ENCODE measurements at places on chromosomes 1 and 21.

- H3K4me1 ChIP-seq = peaks cover 18% of the 10 kb centered on the region
- H3K4me3 ChIP-seq = no peak overlapping the region
- H3K36me3 ChIP-seq = peaks cover 6% of the 10 kb centered on the region
- no peaks in the 10 kb centered on the region for H3K27me3 ChIP-seq
- DNase-seq = no peak
Measured at GRCh38 chr1:185644531-185644930, 89.7 kb upstream of the HMCN1 start.

GRCh38 chr1:229474509-229474908 lies 33.6 kb downstream of the NUP133 start:
- no peaks in the 10 kb centered on the region for H3K27me3 ChIP-seq
- H3K4me3 ChIP-seq = no peak overlapping the region
- no peak for DNase-seq
- no peaks in the 10 kb centered on the region for H3K4me1 ChIP-seq
- H3K27ac ChIP-seq = no peak overlapping the region

GRCh38 chr1:228075801-228076271 lies 6.7 kb upstream of the ARF1 start:
- H3K4me1 ChIP-seq = peaks cover 5% of the 10 kb centered on the region
- no peak overlapping the region for H3K27ac ChIP-seq
- peaks cover 98% of the 10 kb centered on the region for H3K27me3 ChIP-seq
- no peak overlapping the region for H3K4me3 ChIP-seq
- no peaks in the 10 kb centered on the region for H3K36me3 ChIP-seq

DNA sequence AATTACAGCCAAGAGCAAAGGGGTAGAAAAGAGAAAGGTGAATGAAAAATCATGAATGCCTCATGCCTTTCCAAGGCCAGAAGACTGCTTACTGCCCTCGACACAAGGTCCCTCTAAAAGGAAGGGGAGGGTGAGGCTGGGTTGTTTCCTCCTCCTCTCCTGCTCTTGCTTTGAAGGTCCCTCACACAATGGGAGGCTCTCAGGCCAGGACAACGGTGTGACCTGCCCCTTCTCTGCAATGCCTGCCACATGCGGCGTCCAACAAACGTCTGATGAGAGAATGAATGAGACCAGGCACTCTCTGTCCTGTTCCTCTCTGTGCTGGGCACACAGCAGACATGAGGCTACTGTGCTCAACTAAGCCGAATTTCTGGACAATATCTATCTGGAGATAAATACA lies 51.3 kb downstream of the SSBP3 start:
- no peak overlapping the region for H3K27ac ChIP-seq
- H3K27me3 ChIP-seq = no peaks in the 10 kb centered on the region
- H3K4me3 ChIP-seq = no peak overlapping the region
- H3K4me1 ChIP-seq = peaks cover 88% of the 10 kb centered on the region
- no peaks in the 10 kb centered on the region for H3K36me3 ChIP-seq

GRCh38 chr1:116288201-116288598 lies 84.8 kb upstream of the ATP1A1 start:
- no peaks in the 10 kb centered on the region for H3K4me1 ChIP-seq
- H3K4me3 ChIP-seq = no peak overlapping the region
- H3K27ac ChIP-seq = no peak overlapping the region
- DNase-seq = no peak
- no peaks in the 10 kb centered on the region for H3K36me3 ChIP-seq

- H3K27me3 ChIP-seq = no peaks in the 10 kb centered on the region
- H3K36me3 ChIP-seq = no peaks in the 10 kb centered on the region
- H3K4me3 ChIP-seq = no peak overlapping the region
- DNase-seq = no peak
- H3K27ac ChIP-seq = no peak overlapping the region
Measured at GRCh38 chr1:153360592-153361479, 3.2 kb downstream of the S100A9 start.

DNA sequence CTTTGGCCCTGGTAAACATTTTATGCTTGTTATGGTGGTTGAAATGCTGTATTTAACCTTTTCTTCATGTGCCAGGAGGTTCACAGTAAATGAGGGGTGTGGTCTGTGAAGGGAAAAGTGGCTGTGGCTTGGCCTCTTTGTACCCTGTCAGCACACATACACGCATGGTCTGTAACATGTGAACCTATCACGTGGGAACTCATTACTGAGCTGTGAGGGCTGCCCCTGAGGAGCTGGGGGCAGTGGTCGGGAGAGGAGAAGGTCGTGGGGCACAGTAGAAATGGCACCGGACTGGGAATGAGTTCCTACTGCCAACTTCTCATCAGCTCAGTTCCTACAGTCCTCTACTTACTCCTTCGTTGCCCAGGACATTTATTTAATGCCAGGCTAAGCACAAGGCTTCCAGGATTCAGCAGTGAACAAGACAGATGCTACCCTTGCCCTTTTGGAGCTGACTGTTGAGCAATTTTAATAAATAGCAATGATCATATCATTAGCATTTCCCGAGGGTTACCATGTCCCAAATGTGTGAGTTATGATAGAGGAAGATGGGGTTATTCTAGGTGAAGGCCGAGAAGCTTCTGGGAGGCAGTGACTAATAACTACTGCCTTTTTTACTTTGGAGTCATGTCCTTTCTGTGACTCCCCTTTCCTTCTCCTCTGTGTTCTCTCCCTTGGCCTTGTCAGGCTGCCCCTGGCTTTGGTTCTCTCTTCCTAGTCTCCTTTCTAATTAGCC lies 38.8 kb downstream of the DDR2 start:
- H3K4me3 ChIP-seq = no peak overlapping the region
- H3K36me3 ChIP-seq = no peaks in the 10 kb centered on the region
- H3K27ac ChIP-seq = no peak overlapping the region
- H3K27me3 ChIP-seq = no peaks in the 10 kb centered on the region

DNA sequence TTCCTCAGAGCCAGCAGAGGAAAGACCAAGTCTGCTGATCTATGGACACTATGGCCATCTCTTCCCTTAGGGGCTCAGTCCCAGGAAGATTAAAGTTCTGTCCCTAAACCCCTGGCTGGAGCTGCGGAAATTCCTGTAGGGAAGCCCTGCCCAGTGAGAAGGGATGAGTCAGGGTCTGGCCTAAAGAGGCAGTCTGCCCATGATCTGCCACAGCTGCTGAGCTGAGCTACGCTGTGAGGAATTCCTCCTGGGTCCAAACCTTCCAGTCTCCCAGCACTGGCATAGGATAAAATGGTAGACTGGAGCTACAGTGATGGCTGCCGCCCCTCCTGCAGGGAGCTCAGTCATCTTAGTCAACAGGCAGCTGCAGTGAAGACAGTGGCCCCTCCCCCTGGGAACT lies 213.7 kb downstream of the BRINP2 start:
- no peaks in the 10 kb centered on the region for H3K27me3 ChIP-seq
- no peak overlapping the region for H3K4me3 ChIP-seq
- H3K36me3 ChIP-seq = no peaks in the 10 kb centered on the region
- H3K4me1 ChIP-seq = no peaks in the 10 kb centered on the region
- no peak for DNase-seq

GRCh38 chr1:243917863-243918565 lies 68.0 kb upstream of the AKT3 start:
- peaks cover 22% of the 10 kb centered on the region for H3K4me1 ChIP-seq
- no peaks in the 10 kb centered on the region for H3K36me3 ChIP-seq

- no peak overlapping the region for H3K4me3 ChIP-seq
- H3K27me3 ChIP-seq = no peaks in the 10 kb centered on the region
- H3K36me3 ChIP-seq = no peaks in the 10 kb centered on the region
- peaks cover 6% of the 10 kb centered on the region for H3K4me1 ChIP-seq
- no peak for DNase-seq
Measured at GRCh38 chr1:56385314-56385713, 194.0 kb downstream of the PLPP3 start.

DNA sequence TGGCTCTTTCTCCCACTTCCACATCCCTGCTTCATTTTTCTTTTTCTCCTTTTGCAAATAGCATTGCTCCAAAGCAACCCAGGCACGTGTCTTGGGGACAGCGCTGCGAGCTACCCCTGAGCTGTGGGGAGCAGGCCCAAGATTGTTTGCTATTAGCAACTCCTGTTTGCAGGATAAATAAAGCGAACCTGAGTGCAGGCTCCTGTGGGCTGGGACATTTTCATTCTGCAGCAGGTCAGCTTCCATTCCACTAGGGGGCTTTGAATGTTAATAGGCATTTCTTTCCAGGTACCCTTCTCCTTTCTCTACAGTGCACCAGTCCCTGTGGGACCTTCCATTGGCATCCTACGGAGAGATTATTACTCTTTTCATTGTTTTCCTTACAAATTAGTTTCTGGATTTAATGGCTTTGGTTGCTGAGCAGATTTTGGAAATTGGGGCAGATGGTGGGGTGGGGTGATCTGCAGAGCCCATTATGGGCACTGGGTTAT lies 54.0 kb downstream of the OLFML3 start:
- H3K36me3 ChIP-seq = no peaks in the 10 kb centered on the region
- H3K4me1 ChIP-seq = peaks cover 42% of the 10 kb centered on the region
- no peaks in the 10 kb centered on the region for H3K27me3 ChIP-seq
- H3K4me3 ChIP-seq = peak overlapping the region; percentile 51
- peak overlapping the region; percentile 98 for H3K27ac ChIP-seq
- peak; percentile 92 for DNase-seq

- H3K27ac ChIP-seq = no peak overlapping the region
- DNase-seq = no peak
- no peaks in the 10 kb centered on the region for H3K27me3 ChIP-seq
Measured at GRCh38 chr1:224759681-224760091, 143.6 kb downstream of the CNIH3 start.

DNA sequence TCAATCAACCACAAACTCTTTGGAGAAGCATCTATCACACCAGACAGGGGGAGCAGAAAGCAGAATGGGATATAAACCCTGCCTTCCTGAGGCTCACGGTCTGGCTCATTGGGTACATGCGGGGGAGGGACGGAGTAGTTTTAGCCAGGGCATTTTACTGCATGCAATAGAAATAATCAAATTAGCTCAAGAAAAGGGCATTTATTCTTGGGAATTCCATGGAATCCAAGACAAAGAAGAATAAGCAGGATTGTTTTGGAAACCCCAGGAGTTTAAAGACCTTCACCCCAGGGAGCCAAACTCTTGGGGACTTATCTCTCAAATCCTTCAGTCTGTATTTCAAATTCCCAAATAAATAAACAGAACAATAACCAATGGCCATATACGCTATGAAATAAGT lies 5.2 kb upstream of the KAZN start:
- peaks cover 62% of the 10 kb centered on the region for H3K4me1 ChIP-seq
- H3K27me3 ChIP-seq = peaks cover 60% of the 10 kb centered on the region
- DNase-seq = peak; percentile 60
- H3K36me3 ChIP-seq = no peaks in the 10 kb centered on the region

DNA sequence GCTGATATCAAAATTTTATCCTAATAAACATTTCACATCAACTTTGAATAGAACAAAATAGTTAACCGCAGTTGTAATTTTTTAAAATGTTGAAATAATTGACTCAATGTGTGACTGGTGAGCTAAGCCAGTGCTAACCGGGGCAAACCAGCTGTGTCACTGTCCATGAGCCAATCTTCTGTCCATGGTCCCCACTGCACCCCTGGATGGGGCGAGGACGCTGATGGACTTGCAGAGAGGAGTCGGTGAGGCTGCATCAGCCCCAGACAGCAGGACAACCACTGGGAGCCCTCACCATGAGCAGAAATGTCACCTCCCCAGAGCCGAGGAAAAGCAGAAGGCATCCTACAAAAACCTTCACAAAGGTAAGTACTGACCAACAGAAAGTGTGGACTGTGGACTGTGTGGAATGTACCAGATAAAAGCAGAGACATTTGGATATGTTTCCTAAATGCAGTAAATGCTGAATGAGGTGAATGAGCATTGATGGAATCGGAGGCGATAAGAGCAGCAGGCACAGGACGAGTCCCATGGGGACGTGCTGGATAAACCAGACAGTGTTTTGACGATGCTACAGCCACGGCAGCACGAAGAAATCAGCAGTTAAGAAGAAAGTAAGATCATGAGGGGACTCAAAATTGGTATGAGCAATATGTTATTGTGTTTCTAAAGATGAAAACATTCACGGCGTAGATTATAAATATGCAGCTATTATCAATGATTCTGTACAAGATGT lies 115.0 kb upstream of the BACE2 start:
- H3K27ac ChIP-seq = no peak overlapping the region
- no peak overlapping the region for H3K4me3 ChIP-seq
- no peak for DNase-seq
- H3K27me3 ChIP-seq = no peaks in the 10 kb centered on the region
- no peaks in the 10 kb centered on the region for H3K4me1 ChIP-seq

GRCh38 chr1:218371927-218372672 lies 27.0 kb downstream of the TGFB2 start:
- no peaks in the 10 kb centered on the region for H3K4me1 ChIP-seq
- H3K4me3 ChIP-seq = no peak overlapping the region
- DNase-seq = no peak
- no peaks in the 10 kb centered on the region for H3K27me3 ChIP-seq
- no peak overlapping the region for H3K27ac ChIP-seq

DNA sequence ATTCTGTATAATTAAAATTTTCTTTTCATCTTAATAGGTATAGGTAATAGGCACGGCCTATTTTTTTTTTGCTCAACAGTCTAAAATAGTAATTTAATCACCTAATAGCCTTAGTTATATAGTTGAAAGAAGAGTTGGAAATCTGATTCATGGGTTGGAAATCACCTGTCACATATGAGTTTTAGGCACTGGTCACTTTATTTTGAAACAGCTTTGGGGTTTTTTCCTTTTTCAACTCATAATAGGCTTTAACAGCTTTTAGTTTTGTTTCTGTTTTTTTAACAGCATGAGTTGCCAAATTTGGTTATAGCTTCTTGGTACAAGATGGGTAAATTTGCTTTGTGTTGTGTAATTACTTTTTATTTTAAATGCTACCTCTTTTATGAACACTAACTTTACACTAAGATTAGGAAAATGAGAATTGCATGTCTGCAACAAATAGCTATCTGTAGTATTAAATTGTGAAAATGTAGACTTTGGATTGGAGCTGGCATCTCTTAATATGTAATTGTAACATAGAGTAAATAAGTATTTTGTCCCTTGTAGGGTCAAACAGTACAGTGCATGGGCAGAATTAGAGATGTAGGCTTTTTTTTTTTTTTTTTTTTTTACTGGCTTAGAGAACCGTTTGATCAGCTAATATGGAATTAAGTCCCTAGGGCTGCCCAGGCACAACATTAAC lies 109.8 kb downstream of the OSBPL9 start:
- no peaks in the 10 kb centered on the region for H3K36me3 ChIP-seq
- DNase-seq = no peak
- H3K27me3 ChIP-seq = no peaks in the 10 kb centered on the region
- H3K4me3 ChIP-seq = no peak overlapping the region
